ENCODE measurements at places on chromosomes 12 and 14.
A peak's percentile ranks its signal among the peaks of the same experiment; 100 is the strongest.

- no peaks in the 10 kb centered on the region for H3K36me3 ChIP-seq
- H3K4me1 ChIP-seq = peaks cover 55% of the 10 kb centered on the region
- H3K4me3 ChIP-seq = no peak overlapping the region
- no peak for DNase-seq
- H3K27ac ChIP-seq = no peak overlapping the region
These were observed 467.6 kb downstream of the PRKD1 start for GRCh38 chr14:29459969-29460560.

DNA sequence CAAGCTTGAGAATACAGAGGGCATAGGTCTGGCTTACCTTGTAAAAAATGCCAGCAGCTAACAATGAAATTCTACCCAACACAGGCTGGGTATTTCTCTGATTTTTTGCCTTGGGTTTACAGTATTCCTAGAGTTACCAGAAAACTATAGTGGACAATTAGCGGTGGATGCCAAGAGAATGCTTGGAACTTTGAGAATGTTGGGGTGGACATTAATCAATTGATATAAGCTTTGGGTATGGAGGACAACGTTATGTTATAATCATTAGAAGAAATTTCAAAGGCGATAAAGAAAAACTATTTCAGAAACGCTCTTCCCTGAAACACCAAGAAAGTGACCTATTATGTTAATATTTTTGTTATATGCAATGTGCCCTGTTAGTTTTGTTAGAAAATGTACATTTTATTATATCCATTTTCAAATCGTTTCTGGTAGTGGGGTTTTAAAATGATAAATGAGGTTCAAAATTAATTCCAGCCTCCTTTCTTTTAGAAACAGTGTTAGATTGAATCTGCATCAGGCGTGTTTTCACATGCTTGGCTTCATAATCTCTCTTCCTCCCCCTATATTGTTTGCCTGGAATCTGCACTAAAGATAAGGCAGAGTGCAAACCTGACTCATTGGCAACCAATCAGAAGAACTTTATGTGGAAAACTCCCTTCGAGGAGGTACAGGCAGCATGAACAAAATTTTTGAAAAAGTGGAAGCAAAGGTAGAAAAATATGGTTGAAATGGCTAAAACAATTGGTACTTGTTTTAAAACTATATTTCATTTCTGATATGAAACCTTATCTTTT is 1.4 kb upstream of the PTPRQ start:
- DNase-seq = no peak
- no peak overlapping the region for H3K4me3 ChIP-seq
- no peak overlapping the region for H3K27ac ChIP-seq
- H3K27me3 ChIP-seq = no peaks in the 10 kb centered on the region
- H3K4me1 ChIP-seq = no peaks in the 10 kb centered on the region

DNA sequence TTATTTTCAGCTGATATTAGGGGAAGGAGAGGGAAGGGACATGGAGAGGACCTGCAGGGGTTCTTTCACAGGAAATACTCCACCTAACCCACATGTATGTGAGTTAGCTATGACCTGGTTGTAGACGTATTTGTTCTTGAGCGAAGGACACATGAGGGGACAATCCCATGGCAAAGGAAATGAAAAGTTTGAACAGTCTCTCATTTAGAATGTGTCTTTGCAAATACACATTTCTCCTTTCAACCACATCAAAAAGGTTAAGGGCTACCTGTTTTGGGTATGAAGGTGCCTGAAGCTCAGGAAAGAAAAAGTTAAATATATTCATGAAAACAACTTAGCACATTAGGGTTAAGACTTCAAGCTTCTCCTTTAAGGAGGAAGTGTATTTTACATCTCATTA is 7.4 kb downstream of the PYGL start:
- no peak overlapping the region for H3K4me3 ChIP-seq
- no peak for DNase-seq
- H3K27ac ChIP-seq = no peak overlapping the region
- peaks cover 10% of the 10 kb centered on the region for H3K4me1 ChIP-seq
- H3K36me3 ChIP-seq = peaks cover 7% of the 10 kb centered on the region

DNA sequence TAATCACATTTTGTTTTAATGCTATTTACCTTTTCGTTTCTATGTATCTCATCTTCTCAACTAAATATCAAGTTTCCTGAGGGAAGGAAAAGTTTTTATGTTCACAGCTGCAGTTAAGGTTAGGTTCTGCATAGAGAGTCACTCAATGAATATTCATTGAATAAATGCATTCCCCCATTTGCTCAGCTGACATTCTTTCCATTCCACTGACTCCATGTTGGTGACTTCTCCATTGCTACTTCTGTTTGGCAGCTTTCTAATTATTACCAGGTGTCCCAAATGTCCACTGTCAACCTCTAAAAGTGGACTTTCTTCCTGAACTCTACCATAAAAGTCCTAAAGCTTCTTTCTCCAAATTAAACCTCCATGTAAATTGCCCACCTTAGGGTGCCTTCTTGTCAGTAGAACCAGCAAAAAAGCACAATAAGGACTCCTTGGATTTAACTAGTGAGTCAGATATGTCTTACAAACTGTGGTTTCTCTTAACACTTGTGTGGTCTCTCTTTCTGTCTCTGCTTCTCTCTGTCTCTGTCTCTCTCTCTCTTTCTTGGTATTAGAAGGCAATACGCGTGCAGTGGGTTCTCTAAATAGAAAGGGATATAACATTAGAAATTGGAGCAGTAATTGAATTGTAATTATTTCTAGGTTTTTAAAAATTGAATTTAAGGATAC is 85.9 kb downstream of the TMEM117 start:
- H3K27ac ChIP-seq = no peak overlapping the region
- H3K4me1 ChIP-seq = no peaks in the 10 kb centered on the region
- H3K36me3 ChIP-seq = no peaks in the 10 kb centered on the region
- H3K27me3 ChIP-seq = no peaks in the 10 kb centered on the region

DNA sequence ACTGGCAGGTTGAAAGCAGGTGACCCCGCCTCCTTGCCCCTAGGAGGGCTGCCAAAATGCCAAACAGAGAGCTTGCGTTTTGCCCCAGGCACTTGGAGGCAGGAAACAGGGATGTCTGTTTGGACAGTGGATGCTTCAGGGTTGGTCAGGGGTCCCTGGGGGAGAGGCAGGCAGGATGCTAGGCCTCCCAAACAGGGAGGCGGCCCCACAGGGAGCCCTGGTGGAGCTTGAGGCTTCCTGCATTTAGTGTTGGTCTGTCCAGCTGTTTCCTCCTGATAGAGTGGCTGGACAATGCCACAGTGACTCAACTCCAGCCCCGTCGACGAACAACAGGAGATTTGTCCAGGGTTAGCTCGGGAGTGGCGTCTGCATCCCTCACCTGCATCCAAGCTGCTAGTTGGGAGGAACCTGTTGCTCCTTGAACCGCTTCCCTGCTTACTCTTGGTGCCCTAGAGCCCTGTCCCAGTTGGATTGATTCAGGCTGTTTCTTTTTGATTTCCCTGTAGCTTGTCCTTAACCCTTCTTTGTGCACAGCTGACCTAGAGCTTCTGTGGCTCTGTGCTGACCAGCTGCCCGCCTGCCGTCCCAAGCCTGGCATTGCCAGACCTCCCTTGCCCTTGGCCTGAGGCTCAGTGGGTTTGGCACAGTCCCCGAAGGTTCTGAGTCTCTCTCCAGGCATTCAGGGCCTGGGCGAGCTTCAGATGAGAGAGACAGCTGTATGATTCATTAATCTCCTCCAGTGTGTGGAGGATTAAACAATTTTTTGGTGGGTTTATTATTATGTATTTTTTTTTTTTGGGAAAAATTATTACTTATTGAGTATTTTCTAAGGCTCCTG is 45.9 kb downstream of the TSPAN9 start:
- DNase-seq = no peak
- no peaks in the 10 kb centered on the region for H3K36me3 ChIP-seq
- peaks cover 3% of the 10 kb centered on the region for H3K4me1 ChIP-seq

DNA sequence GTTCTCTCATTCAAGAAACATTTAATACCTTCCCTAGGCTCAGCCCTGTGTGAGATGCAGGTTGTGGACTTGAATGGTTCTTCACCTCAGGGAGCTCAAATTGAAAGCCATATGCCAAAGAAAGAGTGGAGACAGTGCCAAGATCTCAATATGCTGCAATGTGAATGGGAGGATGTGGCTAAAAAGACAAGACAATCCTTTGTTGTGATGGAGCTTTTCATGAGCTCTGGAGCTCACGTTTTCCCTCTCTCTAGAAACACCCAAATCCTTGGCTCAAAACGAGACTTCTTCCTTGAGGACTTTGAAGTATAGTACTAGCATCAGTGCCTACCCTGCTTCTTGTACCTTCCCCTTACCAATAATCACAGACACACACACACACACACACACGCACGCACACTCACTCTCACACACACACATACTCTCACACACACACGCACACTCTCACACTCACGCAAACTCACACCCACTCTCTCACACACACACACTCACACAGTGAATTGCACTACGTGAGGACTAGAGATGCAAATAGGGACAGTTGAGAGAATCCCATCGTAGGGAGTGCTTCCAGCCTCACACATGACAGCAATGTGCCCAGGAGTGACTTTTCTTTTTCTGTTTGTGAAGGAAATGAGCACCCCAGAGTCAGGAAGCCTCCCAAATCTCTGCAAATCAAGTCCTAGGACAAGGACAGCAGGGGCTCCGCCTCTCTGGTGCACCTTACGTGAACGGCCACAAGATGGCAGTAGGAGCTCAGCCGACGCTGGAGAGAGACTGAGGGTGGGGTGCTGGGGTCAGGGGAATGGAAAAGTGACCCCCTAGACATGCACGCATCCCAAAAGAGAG is 231.4 kb downstream of the PCNX1 start:
- peaks cover 6% of the 10 kb centered on the region for H3K4me1 ChIP-seq
- no peak overlapping the region for H3K4me3 ChIP-seq
- no peak overlapping the region for H3K27ac ChIP-seq
- H3K36me3 ChIP-seq = no peaks in the 10 kb centered on the region

- no peak overlapping the region for H3K27ac ChIP-seq
- H3K4me1 ChIP-seq = peaks cover 30% of the 10 kb centered on the region
- H3K4me3 ChIP-seq = no peak overlapping the region
- H3K36me3 ChIP-seq = no peaks in the 10 kb centered on the region
- H3K27me3 ChIP-seq = no peaks in the 10 kb centered on the region
These were observed 1365.7 kb downstream of the AACS start for GRCh38 chr12:126430921-126431320.

DNA sequence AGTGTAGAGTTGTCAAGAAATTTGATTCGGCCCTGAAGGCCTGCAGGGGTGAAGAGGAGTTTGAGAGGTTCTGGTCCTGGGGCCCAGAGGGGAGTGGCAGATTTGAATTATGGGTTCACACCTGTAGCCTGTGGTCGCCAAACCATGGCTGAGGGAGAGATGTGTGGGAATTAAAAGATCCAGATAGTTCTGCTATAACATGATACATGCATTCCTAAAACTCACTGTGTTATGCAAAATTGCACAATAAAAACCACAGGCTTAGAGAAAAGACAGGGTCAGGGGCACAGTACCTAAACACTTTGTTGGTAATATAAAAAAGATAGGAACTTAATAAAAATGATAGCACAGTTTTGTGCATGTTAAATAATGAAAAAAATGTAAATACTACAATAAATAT is 106.2 kb downstream of the TMEM30B start:
- no peak overlapping the region for H3K4me3 ChIP-seq
- peaks cover 15% of the 10 kb centered on the region for H3K4me1 ChIP-seq

DNA sequence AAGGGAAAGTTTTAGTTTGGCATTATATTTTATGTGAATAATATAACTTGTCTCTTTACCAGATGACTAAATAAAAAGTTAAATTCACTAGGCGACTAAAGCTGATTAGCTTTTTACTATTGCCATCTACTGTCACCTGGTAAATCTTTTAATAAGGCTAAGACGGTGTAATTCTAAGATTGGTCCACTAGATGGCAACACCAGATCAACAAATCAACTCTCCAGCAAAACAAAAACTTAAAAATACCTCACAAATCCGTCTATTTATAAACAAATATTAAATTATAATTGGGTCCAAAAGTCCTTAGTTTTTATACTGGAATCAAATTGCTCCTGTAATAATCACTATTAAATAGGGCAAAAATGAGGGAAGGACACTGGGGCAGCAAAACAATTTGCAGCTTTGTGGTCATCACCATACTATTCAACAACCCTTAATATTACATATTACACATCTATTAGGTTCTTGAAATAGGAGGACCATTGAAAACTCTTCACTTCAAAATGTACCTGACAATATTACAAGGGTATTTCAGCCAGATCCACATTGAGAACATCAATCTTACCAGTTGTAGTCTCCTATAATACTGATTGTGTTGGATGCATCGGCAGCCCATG is 47.9 kb downstream of the GALC start:
- DNase-seq = peak; percentile 37
- no peaks in the 10 kb centered on the region for H3K4me1 ChIP-seq
- H3K27ac ChIP-seq = no peak overlapping the region
- H3K36me3 ChIP-seq = no peaks in the 10 kb centered on the region
- no peaks in the 10 kb centered on the region for H3K27me3 ChIP-seq

- peaks cover 67% of the 10 kb centered on the region for H3K27me3 ChIP-seq
- H3K36me3 ChIP-seq = no peaks in the 10 kb centered on the region
- peak; percentile 70 for DNase-seq
- H3K27ac ChIP-seq = no peak overlapping the region
- H3K4me1 ChIP-seq = peaks cover 8% of the 10 kb centered on the region
These were observed 11.1 kb upstream of the KRT1 start for GRCh38 chr12:52691076-52691840.

DNA sequence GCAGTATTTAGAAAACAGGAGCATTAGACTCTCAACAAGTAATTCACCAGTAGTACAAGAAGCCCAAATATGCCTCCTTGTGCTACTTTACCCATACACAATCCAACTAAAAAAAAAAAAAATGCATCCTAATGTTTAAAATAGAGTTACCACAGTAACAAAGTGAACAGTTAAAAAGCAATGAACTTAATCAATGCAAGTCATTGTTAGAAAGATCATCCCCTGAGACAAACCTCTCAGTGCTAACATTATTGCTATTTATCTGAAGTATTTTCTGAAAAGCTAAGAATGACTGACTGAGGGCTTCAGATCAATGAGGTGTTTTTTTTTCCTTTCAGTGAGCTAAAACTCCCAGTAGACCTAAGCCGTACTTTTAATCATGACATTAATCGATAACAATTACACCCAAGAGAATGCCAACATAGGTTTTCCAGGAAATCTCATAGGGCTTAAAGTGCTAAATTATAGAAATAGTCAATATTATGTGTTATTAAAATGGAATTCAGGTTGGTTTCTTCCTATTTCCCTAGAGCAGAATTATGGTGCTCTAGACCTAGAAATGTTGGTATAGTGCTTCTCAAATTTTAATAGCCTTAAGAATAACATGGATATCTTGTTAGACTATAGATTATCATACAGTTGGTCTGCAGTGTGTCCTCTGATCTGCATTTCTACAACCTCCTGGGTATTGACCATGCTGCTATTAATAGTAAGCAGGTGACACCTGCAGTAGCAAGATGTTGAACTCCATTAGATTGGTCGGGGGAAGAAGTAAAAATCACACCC is 123.0 kb downstream of the PRKD1 start:
- H3K27me3 ChIP-seq = no peaks in the 10 kb centered on the region
- DNase-seq = no peak
- H3K27ac ChIP-seq = no peak overlapping the region
- no peak overlapping the region for H3K4me3 ChIP-seq
- no peaks in the 10 kb centered on the region for H3K4me1 ChIP-seq

All from neural progenitor cell (in vitro differentiated cells).